ENCODE measurements at places on chromosomes 1 and 21.
A peak's percentile ranks its signal among the peaks of the same experiment; 100 is the strongest.

DNA sequence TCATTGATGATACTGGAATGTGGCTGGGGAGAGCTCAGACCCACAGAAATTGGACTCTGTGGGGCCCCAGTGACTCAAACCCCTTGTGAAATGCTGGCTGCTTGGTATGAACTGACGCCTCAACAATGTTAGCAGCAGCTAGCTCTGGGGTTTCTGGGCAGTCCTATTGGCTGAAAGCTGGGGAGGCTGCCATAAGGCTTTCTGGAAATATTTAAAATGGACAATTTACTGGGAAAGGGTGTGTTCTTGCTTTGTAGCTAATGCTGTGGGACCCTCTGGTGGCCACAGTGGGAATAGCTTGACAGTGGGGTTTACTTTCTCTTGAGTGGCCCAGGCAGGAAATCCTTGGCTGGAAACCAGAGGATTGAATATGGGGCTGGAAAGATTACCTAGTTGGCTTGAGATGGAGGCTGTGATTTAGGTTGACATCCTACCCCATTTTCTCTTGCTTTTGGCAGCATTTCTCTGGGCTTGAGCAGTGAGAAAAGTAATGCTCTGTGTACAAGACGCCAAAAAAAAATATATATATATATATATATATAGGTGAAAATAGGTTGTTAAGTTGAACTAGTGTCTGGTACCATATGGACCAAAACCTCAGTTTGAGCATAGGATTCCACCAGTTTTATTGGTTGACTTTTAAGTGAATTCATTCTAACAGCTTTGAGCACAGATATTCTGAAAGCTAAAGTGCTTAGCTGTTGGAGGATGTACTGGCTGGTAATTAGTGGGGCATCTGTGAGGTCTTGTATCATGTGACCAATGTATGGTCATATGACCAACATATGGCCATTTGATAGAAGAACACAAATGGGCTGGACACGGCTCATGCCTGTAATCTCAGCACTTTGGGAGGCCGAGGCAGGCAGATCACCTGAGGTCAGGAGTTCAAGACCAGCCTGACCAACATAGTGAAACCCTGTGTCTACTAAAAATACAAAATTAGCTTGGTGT is 8.2 kb upstream of the S100A10 start:
- peak; percentile 39 for DNase-seq

DNA sequence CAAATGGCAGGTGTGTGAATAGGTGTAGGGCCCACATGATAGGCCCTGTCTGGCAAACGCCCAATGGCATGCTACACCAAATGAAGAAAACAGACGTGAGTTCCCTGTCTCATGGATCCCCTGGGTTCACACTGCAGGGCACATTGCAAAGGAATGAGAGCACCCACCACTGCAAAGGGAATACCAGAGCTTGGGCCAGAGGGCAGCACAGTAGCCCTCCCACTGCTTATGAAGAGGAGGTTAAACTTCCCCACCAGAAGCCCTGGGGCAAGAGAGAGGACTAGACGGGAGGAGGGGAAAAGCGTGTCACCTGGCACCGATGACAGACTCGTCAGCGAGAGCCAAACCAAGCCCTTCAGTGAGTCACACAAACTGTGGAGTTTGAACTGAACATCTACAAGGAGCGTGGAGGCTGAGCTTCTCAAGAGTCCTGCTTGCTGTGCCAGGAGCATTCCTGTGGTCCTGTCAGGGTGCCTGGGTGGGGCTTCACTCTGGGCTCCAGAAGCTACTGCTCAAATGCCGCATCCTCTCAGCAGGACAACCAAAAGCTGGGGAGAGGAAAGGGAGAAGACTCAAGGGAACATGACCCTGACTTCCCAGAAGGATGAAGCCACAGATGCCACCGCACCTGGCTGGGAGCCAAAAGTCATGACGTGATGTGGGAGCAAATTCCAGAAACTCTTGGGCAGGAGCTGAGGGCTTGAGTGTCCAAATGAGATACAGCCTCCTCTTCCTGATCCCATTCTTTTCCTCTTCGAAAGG is 61.1 kb downstream of the TOMM20 start:
- no peak for DNase-seq

DNA sequence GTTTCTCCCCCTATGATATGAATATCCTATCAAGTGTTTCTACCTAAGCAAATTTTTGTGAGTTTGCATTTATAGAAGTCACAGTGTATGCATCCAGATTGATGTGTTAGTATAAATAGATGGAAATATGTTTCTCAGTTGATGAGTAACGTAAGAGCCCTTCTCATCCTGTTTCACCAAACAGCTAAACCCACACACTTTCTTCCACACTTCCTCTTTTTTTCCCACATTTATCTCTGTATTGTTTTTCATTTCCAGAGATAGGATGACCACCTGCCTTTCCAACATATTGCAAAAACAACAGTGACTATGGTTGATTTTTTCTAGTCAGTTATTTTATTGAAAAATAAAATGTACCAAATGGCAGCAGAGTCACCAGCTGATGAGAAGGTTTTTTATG is 490.1 kb downstream of the NEGR1 start:
- no peak for DNase-seq

- DNase-seq: no peak
Observed at GRCh38 chr1:111223126-111223685, 4.3 kb upstream of the CHI3L2 start.

- no peak for DNase-seq
Observed at GRCh38 chr1:45669859-45670655, 16.3 kb downstream of the GPBP1L1 start.

GRCh38 chr1:87820668-87821334 is 492.1 kb downstream of the LMO4 start:
- DNase-seq: no peak

- DNase-seq: no peak
Observed at GRCh38 chr1:62922006-62922405, 138.1 kb downstream of the ATG4C start.

DNA sequence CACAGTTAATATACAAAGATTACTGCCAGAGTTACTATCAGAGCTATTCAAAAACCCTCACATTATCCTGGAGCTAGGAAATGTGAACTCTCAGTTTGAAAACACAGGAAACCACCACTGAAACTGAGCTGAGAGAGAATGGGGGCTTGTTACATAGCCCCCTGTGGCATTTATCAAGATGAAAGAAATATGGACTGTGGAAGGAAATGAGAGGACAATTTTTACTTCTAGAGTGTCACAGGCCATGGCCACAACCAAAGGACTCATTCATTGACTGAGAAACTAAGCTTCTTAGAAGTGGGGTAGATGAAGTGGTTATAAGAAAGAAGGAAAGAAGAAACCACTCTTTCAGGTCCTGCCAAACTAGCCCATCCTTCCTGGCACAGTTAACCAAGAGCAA is 25.3 kb downstream of the DSTYK start:
- no peak for DNase-seq

DNA sequence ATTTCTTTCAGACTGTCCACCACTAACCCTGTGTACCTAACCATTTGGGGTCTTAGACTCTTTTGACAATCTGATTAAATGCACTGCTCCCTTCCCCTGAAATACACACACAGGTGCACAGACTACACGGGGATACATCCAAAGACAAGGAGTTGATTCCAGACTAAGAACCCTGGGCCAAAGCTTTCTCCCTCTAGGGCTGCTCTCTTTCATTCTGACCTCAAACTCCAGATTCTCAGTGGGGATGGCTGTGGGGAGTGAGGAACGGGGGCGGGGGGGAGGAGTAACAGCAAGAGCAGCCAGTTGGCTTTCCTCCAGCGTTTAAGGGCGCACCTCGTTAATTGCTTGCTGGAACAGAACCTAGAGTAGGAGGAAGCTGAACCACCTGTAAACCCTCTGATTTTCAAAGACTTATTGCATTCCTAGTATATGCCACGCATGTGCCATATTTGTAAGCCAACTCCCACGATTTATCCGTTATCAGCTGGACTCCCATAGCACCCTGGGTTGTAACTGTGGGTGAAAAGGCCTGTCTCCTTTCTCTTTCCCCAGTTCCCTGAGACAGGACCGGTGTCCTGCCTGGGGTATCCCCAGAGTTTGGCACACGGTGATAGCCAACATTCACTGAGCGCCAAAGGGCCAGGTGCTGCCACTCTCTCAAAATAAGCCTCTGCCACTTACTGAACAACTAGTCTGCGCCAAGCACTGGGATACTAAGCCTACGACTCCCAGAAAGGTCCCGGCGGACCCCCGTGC is 920 bp downstream of the MTHFR start:
- no peak for DNase-seq

- peak; percentile 8 for DNase-seq
Observed at GRCh38 chr1:59903141-59903754, 23.3 kb downstream of the CYP2J2 start.

DNA sequence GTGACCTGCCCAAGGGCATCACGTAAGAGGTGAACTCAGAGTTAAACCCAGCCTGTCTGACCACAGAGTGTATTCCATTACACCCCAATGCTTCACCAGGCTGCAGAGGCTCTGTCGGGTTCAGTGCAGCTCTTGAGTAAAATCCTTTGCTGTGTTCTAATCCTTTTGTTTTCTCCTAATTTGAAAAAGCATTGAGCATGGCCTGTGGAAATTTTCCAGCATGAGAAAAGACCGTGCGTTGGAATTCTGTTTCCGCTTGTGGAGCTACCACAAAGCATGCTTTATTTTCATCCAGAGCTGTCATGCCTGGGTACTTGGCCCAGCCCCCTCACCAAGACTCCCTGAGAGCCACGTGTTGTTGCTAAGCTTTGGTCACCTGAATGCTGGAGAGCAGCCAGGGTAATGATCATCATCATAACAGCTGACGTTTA is 317.6 kb downstream of the PRDM2 start:
- no peak for DNase-seq

DNA sequence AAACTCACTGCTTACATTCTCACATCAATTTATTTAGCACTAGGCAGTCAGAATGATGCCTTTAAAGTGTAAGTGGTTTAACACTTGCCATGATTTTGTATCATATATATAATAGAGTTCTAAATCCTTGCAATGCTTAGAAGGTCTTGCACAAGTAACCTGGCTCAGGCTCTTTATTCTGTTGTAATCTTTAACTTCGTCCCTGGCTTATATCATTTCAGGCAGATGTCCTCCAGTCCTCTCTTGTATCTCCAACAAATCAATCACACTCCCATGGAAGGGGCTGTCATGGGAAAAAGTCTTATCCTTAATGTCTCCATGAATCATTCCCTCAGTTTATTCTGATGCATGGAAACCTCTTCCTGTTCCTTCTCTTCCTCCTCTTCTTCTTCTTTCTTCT is 841.6 kb upstream of the B3GALT2 start:
- DNase-seq: no peak

GRCh38 chr1:61481315-61481715 is 243.6 kb downstream of the TM2D1 start:
- DNase-seq: no peak

GRCh38 chr1:63329621-63330330 is 7.4 kb downstream of the FOXD3 start:
- DNase-seq: no peak

DNA sequence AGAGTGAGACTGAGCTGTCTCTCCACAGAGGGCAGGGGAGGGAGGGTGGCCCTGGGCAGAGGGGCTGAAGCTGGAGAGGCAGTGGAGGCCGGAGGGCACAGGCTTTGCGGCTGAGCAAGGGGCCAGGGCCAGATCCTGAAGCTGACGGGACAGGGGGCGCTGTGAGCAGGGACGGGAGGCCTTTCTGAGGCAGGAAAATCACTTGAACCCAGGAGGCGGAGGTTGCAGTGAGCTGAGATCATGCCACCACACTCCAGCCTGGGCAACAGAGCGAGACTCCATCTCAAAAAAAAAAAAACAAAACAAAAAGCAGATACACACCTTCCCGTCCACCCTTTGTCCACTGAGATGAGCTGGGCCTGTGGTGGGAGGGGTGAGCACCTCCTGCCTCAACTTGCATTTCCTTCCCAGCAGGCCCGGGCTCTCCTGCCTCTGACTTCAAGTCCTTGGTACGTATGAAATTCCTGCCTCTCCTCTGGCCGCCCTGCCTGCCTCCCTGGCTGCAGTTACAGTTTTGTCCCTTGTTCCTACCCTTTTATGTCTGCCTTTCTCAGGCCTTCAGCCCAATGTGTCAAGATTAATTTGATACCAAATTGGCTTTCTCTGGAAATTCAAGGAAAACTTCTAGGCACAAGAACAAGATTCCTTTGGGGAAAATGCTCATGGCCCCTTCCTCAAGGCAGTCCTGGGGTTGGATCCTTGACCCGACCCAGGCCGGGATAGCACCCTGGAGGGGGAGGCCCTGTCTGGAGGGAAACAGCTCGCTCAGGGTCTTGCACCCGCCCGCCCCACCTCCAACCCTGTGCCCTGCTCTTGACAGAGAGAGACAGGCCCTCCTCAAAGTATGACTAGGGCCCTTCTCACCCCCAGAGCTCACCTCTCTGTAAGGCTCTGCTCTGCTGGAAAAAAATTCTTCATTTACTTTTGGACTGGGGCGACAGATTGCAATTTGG is 11.2 kb upstream of the ADAMTSL4 start:
- no peak for DNase-seq

- no peak for DNase-seq
Observed at GRCh38 chr1:35320937-35321336, 52.4 kb downstream of the ZMYM4 start.

GRCh38 chr1:94614996-94615395 is 73.4 kb upstream of the F3 start:
- no peak for DNase-seq

GRCh38 chr21:29224006-29224405 is 74.7 kb upstream of the BACH1 start:
- no peak for DNase-seq

DNA sequence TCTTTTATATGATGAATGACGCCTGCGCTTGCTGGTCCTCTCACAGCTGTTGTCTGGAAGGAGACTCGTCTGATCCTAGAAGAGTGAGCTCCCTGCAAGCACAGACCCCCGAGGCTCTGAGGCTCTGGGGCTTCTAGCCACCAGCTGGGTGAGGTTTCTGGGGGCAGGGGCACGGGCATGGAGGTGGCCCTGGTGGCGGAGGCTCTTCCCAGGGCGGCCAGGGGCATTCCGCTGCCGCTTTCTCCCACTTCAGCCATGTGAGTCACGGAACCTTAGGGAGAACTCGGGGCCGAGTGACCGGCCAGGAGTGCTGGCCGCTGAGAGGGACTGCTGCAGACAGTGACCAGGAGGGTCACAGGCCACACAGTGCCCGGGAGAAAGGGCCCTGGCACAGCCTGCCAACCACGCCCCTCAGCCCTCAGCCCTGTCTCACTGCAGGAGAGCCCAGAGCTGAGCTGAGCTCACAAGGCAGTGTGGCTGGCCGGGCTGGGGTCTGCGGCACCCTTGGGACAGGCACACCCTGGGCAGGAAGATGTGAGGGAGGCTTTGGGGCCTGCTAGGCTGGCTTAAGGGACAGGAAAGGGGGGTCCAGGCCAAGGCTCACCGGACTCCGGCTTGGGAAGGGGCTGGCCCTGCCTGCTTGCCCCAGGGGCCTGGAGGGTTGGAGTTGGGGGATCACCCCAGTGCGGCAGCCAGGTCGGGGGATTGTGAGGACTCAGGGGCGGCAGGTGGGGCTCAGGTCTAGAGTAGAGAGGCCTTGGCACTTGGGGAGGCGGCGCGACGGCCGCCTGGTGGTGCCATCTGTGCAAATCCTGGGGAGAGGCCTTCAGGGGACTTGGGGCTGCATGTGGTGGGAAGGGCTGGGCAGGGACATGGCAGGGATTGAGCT is 35.7 kb downstream of the MORN1 start:
- DNase-seq: no peak

GRCh38 chr1:17204546-17205440 is at the start of gene PADI1:
Gene PADI1 (plus strand): TSS chr1:17205128. CDS start chr1:17205218, 90 bp downstream.
- DNase-seq: no peak
